ENCODE measurements at places on chromosomes 7 and 10.

GRCh38 chr7:1193593-1194424 lies 33.8 kb upstream of the ZFAND2A start:
- no peak overlapping the region for H3K4me3 ChIP-seq
- peak; percentile 44 for DNase-seq
- peaks cover 6% of the 10 kb centered on the region for H3K36me3 ChIP-seq
- H3K27me3 ChIP-seq: peaks cover 16% of the 10 kb centered on the region

- peaks cover 36% of the 10 kb centered on the region for H3K4me1 ChIP-seq
- no peaks in the 10 kb centered on the region for H3K36me3 ChIP-seq
- peak; percentile 3 for DNase-seq
- no peak overlapping the region for H3K27ac ChIP-seq
- H3K27me3 ChIP-seq: no peaks in the 10 kb centered on the region
Measured at GRCh38 chr7:91085175-91085574, 179.1 kb upstream of the FZD1 start.

- no peaks in the 10 kb centered on the region for H3K4me1 ChIP-seq
- peaks cover 14% of the 10 kb centered on the region for H3K27me3 ChIP-seq
- DNase-seq: no peak
Measured at GRCh38 chr10:62502995-62503613, 128.9 kb downstream of the ZNF365 start.

- no peak overlapping the region for H3K4me3 ChIP-seq
- no peak for DNase-seq
- no peak overlapping the region for H3K27ac ChIP-seq
- peaks cover 8% of the 10 kb centered on the region for H3K27me3 ChIP-seq
- H3K4me1 ChIP-seq: peaks cover 5% of the 10 kb centered on the region
Measured at GRCh38 chr7:131302446-131302845, 25.2 kb upstream of the MKLN1 start.

DNA sequence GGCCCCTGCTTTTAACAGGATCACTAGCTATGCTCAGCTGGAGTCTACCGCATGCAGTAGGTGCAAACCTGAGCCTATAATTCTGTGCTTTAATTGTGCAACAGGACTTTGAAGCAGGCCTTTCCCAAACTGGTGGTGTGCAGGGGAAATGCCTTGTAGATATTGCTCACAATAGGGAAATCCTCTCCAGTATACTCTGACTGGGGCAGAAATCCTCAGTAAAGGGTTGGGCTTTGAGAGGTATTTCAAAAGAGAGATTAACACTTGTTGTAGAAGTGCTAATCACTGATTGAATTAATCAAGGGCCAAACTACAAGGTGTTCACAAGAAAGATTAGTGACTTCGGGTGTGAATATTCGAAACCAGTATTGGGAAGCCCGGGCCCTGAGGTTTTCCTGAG lies 58.5 kb upstream of the EXOC6 start:
- H3K4me3 ChIP-seq: no peak overlapping the region
- H3K36me3 ChIP-seq: no peaks in the 10 kb centered on the region
- H3K27ac ChIP-seq: no peak overlapping the region
- peaks cover 17% of the 10 kb centered on the region for H3K27me3 ChIP-seq
- H3K4me1 ChIP-seq: no peaks in the 10 kb centered on the region

DNA sequence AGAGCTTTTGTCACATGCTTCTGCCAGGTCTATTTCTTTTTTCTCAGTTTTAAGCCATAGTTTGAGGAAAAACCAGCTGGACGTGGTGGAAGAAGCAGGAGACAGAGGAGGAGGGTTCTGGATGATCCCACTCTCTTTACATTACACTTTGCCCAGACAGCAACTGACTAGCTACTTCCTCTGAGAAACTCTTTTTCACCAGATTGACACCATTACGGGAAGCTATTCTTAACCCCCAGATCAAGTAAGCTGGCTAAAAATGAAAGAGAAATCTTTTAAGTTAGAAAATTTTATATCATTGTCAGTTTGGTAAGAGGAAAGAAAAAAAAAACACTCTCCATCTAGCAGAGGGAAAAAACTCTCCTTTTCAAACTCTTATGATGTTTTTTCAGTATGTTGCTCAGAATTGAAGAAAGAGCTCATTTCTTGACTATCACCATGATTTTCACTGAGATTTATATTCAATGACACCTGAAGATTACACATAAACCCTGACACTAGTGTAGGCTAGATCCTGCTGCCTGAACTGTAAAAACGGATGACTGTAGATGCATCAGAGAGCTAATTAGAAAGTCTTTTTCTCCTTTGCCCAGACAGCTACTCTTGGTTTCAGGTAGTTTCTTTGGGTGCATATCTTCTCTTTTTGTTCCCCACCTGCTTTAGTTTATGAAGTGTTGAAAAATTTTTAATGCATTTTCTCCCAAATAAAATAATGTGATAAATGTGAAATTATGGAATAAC lies 203.1 kb downstream of the TFEC start:
- no peaks in the 10 kb centered on the region for H3K4me1 ChIP-seq
- H3K4me3 ChIP-seq: no peak overlapping the region
- H3K27me3 ChIP-seq: no peaks in the 10 kb centered on the region
- no peaks in the 10 kb centered on the region for H3K36me3 ChIP-seq
- no peak for DNase-seq
